Mesothelial cell of epicardium (in vitro differentiated cells): ENCODE measurements at places on chromosomes 6 and 20.

DNA sequence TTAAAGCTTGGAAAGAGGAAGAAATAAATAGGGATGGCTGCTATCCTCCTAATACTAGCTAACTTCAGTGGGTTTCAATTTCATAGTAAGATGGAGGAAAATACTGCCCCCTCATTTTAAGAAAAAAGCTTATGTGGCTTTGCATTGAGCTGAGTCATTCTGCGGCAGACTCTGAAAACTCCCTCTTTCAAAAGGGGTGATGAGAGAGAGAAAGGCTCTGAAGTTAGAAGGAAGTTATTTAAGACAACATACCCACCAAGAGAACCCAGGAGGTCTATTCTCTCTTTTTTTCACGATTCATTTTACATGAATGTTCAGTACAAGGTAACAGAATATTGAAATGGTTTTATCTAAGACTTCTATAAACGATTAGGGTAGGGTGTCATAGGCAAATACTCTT lies 4.5 kb downstream of the PRDM13 start:
- no peak overlapping the region for H3K27ac ChIP-seq
- H3K4me3 ChIP-seq = no peak overlapping the region
- H3K27me3 ChIP-seq = peaks cover 97% of the 10 kb centered on the region
- no peak for DNase-seq

GRCh38 chr20:64114356-64114971 lies 7.1 kb upstream of the NPBWR2 start:
- peak; percentile 34 for DNase-seq
- no peaks in the 10 kb centered on the region for H3K4me1 ChIP-seq
- no peaks in the 10 kb centered on the region for H3K36me3 ChIP-seq
- H3K27ac ChIP-seq = no peak overlapping the region
- no peak overlapping the region for H3K4me3 ChIP-seq

GRCh38 chr6:3958255-3958654 lies 109.1 kb downstream of the FAM50B start:
- H3K4me1 ChIP-seq = peaks cover 11% of the 10 kb centered on the region
- no peak overlapping the region for H3K27ac ChIP-seq
- no peak overlapping the region for H3K4me3 ChIP-seq
- H3K36me3 ChIP-seq = peaks cover 4% of the 10 kb centered on the region
- DNase-seq = no peak

DNA sequence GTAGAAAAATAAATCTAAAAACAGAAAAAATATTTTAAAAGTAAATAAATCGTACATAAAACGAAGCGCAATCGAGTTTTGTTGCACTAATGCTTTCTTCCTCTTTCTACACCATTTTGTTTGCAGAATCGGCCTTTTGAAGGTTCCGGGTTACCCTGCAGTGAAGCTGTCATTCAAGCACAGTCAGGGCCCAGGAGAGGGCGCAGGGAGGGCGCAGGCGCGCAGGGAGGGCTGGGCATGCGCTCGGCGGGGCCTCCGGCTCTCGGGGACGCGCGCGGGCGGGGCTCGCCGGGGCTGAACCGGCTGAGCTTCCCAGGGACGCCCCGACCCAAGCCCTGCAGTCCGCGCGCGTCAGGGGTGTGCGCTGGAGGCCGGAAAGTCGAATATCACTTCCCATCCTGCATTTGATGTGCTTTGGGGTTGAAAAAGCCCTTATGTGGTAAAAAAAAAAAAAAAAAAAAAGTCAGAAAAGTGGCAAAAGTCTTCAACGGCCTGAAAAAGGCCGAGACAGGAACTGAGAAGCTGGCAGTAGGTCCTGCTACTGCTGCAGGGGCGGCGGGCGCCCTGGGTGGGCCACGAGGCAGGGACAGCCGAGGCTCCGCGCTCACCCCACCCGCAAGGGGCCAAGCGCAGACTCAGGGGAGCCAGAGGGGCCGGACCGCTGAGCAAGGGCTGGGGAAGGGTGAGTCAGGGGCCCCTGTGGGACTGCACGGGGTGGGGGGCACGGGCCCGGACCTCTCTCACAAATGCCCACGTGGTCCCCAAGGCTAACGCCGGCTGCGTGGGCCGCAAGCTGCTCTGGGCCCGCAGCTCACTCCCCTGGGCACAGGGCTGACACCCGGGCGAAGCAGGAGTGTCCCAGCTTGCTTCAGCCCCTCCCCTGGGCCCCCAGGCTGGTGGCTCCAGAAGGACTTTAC lies 40.5 kb downstream of the THBS2 start:
- DNase-seq = peak; percentile 93
- peaks cover 11% of the 10 kb centered on the region for H3K4me1 ChIP-seq
- H3K27ac ChIP-seq = peak overlapping the region; percentile 63

- H3K4me1 ChIP-seq = peaks cover 14% of the 10 kb centered on the region
- H3K27ac ChIP-seq = peak overlapping the region; percentile 19
- DNase-seq = no peak
- peaks cover 1% of the 10 kb centered on the region for H3K36me3 ChIP-seq
- no peaks in the 10 kb centered on the region for H3K27me3 ChIP-seq
- H3K4me3 ChIP-seq = no peak overlapping the region
These were observed 142.9 kb downstream of the HIVEP2 start for GRCh38 chr6:142802124-142802523.

- H3K27ac ChIP-seq = no peak overlapping the region
- no peak for DNase-seq
- no peak overlapping the region for H3K4me3 ChIP-seq
- no peaks in the 10 kb centered on the region for H3K36me3 ChIP-seq
These were observed 9.7 kb upstream of the IRF4 start for GRCh38 chr6:381742-382461.

- DNase-seq = no peak
- H3K27ac ChIP-seq = peak overlapping the region; percentile 32
- H3K4me3 ChIP-seq = no peak overlapping the region
- H3K36me3 ChIP-seq = peaks cover 37% of the 10 kb centered on the region
- peaks cover 34% of the 10 kb centered on the region for H3K4me1 ChIP-seq
These were observed 37.1 kb downstream of the QRSL1 start for GRCh38 chr6:106666282-106667021.

DNA sequence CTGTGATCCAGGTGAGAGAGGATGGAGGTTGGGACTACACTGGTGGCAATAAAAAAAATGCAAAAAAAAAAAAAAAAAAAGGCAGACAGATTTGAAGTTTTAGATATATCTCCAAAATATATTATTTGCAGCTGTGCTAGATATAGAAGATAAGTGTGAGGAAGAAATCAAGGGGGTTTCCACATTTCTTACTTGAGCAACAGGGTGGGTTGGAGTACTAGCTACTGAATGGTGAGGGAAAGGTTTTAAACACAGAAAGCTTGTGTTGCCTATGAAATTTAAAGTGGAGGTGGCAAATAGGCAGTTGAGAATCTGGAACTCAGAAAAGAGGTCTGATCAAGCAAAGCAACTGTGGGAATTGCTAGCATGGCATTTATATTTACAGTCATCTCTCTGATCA lies 59.9 kb upstream of the GNRH2 start:
- DNase-seq = no peak
- no peaks in the 10 kb centered on the region for H3K4me1 ChIP-seq
- H3K36me3 ChIP-seq = peaks cover 4% of the 10 kb centered on the region
- no peaks in the 10 kb centered on the region for H3K27me3 ChIP-seq

DNA sequence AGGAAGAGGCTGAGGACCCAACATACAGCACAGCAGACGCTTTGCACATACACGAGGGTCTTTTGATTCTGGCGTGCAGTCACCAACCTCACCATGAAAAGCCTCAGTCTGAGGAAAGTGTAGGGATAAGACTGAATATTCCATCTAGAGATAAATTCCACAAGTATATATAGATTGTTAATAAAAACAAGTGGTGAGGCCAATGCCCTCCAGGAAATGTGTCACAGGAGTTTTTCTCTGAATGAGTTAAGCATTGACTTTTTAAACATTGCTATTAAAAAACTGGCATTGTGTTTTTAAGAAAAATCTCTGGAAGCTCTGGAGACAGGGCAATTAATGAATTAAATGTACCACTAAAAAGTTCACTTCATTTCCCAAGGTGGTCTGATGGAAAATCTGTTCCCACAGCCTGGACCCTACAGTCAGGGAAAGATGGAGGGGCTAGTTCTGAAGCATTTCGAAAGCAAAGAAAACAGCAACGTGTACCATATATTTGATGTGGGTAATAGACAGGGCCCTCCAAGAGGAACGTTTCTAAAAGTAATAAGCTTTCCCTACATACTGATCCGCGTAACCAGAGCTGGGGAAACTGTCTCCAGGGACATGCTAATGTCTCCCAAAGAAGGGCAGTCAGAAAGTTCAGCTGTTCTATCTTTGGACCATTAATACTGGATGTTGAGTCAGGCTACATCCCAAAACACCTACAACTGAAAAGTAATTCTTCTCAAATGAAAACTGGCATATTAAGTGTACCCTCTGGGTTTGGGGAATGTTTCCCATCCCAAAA lies 301.1 kb downstream of the FOXC1 start:
- H3K27me3 ChIP-seq = peaks cover 2% of the 10 kb centered on the region
- no peaks in the 10 kb centered on the region for H3K36me3 ChIP-seq
- H3K4me1 ChIP-seq = peaks cover 5% of the 10 kb centered on the region
- H3K27ac ChIP-seq = no peak overlapping the region

DNA sequence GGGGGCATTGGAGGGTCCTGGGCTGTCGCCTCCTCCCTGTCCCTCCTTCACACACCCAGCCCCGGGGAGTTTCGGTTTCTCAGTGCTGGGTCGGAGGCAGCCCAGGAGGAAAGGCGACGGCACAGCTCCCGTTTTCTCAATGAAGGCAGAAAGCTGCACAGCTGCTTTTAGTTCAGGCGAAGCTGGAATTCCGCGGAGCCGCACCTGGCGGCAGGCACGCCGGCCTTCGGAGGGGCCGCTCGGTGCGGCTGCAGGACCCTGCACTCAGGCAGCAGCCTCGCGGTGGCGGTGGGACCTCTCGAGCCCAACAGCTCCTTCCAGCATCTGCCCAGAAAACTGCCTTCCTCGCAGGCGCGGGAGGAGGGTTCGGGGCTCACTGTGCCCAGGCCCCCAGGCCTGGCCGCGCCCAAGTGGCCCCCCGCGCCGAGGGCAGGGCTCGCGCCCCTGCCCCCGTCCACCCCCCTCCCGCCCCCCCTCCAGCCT lies 4.6 kb downstream of the FOXQ1 start:
- H3K4me3 ChIP-seq = no peak overlapping the region
- peaks cover 14% of the 10 kb centered on the region for H3K4me1 ChIP-seq
- no peak overlapping the region for H3K27ac ChIP-seq
- peaks cover 53% of the 10 kb centered on the region for H3K27me3 ChIP-seq
- peak; percentile 50 for DNase-seq

- no peaks in the 10 kb centered on the region for H3K27me3 ChIP-seq
- H3K27ac ChIP-seq = no peak overlapping the region
- no peak overlapping the region for H3K4me3 ChIP-seq
- H3K36me3 ChIP-seq = peaks cover 23% of the 10 kb centered on the region
- no peaks in the 10 kb centered on the region for H3K4me1 ChIP-seq
These were observed 80.3 kb downstream of the PRND start for GRCh38 chr20:4802023-4802422.

DNA sequence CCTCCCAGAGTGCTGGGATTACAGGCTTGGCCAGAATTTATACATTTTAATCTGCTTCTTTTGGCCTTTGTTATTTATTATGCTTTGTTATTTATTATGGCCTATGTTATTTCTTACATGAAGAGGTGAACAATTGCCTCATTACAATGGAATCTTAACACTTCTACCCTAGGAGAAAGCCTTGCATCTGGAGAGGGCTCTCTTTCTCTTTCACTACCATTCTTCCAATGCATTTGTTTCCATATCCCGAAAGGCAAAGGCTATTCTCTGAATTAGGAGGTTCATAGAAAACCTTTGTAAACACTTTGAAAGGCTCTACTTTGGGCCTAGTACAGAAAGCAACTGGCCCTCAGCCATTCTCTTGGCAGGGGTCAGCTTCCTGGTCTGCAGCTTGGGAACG lies 19.9 kb upstream of the DEK start:
- H3K4me1 ChIP-seq = peaks cover 10% of the 10 kb centered on the region
- no peak overlapping the region for H3K27ac ChIP-seq
- peaks cover 16% of the 10 kb centered on the region for H3K27me3 ChIP-seq
- no peak overlapping the region for H3K4me3 ChIP-seq
- no peaks in the 10 kb centered on the region for H3K36me3 ChIP-seq
- DNase-seq = no peak

DNA sequence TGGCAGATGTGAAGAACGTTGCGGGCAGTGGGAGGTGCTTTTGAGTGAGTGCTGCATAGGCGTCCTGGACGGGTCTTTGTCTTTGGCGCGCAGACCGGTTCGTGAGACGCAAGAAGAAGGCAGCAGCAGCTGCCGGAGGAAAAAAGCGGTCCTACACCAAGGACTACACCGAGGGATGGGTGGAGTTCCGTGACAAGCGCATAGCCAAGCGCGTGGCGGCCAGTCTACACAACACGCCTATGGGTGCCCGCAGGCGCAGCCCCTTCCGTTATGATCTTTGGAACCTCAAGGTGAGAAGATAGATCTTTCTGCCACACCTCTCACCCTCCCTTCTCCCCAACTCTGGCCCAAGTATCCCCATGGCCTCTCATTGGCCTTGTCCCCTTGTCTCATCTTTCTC lies 1.1 kb downstream of the ABT1 start:
- H3K27me3 ChIP-seq = peaks cover 21% of the 10 kb centered on the region
- DNase-seq = no peak
- H3K27ac ChIP-seq = peak overlapping the region; percentile 13
- peaks cover 16% of the 10 kb centered on the region for H3K4me1 ChIP-seq
- peaks cover 7% of the 10 kb centered on the region for H3K36me3 ChIP-seq

DNA sequence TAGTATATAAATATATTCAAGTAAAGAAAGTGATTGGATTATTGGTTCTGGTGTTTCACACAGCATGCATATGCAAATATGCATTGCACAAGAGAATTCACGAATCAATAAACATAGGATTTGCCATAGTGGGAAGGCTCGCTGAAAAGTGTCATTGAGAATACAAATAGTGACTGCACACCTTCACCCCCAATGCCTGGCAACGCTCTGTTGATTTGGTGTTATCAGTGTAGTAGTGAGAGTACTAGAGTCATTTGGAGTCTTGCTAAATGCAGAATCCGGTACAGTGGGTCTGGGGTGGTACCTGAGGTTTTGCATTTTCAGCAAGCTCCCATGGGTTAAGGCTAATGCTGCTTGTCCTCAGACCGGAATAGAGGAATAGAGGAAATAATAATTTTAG lies 49.7 kb upstream of the NAA20 start:
- H3K4me1 ChIP-seq = peaks cover 23% of the 10 kb centered on the region
- H3K36me3 ChIP-seq = peaks cover 45% of the 10 kb centered on the region
- DNase-seq = no peak
- no peak overlapping the region for H3K4me3 ChIP-seq

DNA sequence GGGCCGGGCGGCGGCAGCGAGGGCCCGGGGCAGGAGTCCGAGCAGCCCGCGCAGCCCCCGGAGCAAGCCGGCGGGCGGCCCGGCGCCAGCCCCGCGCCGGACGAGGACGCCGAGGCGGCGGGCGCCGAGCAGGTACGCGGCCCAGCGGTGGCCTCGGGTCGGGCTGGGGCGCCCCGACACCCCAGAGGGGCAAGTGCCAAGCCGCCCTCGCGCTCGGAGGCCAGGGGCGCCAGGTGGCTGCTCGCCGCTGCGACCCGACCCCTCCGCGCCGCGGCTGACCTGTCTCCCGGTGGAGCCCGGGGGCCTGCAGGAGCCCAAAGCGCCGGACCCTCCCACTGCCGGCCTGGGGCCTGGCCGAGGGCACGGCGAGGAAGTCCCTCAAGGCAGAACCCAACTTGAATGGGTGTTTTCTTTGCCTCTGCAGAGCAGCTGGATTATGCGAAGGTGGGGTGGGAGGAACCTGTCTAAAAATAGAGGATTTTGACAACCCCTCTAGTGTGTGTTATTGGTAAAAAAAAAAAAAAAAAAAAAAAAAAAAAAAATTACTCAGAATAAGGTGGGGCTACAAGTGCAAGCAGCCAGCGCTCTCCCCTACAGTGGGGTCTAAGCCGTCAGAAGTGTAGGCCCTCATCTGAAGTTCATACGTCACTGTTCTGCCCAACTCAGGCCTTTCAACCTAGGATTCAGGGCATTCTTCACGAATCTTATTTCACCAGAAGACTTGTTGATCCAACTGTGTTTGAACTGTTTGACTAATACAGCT lies 609 bp downstream of the OGFRL1 start:
- no peak overlapping the region for H3K27ac ChIP-seq
- H3K4me3 ChIP-seq = peak overlapping the region; percentile 76
- no peaks in the 10 kb centered on the region for H3K27me3 ChIP-seq
- DNase-seq = no peak
